ENCODE measurements at places on chromosomes 1 and 21.

DNA sequence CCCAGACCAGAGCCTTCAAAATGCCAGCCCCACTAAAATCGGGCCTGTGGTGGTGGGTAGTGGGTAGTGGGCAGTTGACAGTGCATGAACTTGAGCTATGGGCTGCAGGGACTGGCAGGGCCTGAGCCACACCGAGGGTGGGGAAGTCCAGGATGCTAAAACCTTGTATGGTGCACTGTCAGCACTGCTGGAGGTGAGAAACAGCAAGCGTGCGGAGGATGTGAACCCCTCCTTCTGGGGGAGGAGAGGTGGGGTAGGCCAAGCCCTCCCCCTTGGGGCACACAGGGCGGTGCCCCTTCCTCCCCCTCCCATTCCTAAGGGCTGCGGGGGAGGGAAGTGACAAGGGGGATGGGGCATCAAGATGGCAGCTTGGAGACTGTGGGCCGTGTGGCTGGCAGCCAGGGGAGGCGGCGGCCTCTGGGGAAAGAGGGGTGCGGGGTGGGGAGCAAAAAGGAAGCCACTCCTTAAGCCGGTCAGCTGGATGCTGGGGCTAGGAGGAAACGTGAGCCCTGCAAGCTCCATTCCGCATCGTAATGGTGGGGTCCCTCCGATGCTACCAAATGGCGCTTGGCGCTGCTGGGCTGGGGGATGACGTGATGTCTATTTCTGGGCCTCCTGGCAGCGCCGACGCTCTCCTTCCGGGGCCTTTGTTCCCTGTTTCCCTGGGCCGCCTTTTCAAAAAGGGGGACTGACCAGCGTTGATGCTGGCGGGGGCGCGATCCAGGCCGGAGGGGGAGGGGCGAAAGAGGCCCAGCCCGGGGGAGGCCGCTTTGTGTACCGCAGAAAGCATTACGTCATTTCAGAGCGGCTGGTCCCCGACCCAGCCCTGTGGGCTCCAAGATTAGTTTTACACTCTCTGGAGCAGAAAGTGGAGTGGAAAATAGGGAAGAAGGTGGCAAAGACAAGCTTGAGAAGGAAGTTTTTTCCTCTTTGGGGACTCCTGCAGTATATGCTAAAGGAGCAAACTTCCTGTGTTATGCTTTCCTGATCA, 809 bp downstream of the SYT11 start:
- peak; percentile 84 for DNase-seq

GRCh38 chr1:25825605-25826004, 5.9 kb downstream of the MTFR1L start:
- no peak for DNase-seq

- peak; percentile 10 for DNase-seq
These were observed 70.6 kb upstream of the CNTN2 start for GRCh38 chr1:204972426-204972825.

GRCh38 chr1:101898137-101898536, 98.6 kb downstream of the OLFM3 start:
- DNase-seq, result no peak

DNA sequence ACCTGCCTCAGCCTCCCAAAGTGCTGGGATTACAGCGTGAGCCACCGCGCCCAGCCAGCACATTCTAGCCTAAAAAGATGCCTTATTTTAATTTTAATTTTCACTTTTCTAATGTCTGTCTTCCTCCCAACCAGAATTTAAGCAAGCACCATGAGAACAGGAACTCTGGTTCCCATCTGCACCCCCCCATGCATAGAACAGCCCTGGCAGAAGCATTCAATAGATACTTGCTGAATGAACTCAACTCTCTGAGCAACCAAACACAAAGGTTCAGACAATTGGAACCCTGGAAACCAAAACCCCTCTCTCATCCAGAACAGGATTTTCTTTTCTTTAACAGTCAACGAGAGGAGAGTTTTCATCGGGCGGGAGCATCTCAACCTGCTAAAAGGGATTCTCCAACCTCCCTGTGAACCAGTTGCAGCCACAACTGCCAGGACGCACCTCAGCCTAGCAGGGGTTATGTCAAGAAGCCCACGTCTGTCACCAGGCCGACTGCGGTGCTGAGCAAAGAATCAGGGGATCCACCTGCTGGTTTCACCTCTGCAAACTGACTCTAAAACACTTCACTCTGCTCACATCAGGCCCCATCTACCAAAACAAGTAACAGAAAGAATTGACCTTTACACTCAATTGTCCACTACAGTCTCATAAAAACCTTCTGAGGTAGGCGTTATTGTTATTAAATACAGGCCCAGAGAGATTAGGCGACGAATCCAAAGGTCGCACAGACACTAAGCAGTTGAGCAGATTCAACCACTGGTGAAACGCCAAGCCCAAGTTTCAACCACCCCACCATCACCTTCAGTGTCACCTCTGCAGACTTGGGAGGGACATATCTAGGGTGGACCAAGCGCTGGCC, 1.7 kb downstream of the KIAA2013 start:
- DNase-seq, result no peak

GRCh38 chr1:41803656-41804055, 115.1 kb downstream of the HIVEP3 start:
- DNase-seq, result no peak

- DNase-seq, result no peak
These were observed 3.8 kb downstream of the QSOX1 start for GRCh38 chr1:180158149-180159147.

GRCh38 chr1:50527249-50527986, 104.2 kb upstream of the DMRTA2 start:
- DNase-seq, result no peak
